ENCODE measurements at places on chromosomes 7 and 10.

GRCh38 chr7:96649981-96650380 is 59.7 kb downstream of the SEM1 start:
- no peak for DNase-seq

- DNase-seq = no peak
Observed at GRCh38 chr10:75538144-75538543, 106.7 kb downstream of the LRMDA start.

GRCh38 chr10:3499120-3499519 is 285.9 kb downstream of the KLF6 start:
- no peak for DNase-seq

GRCh38 chr10:86944471-86944870 is 12.9 kb downstream of the MMRN2 start:
- DNase-seq = no peak

Measured in activated CD4-positive, alpha-beta T cell treated with anti-CD3 and anti-CD28 coated beads for 24 hours (primary cell).